ENCODE measurements at places on chromosomes 4 and X.

- DNase-seq: no peak
Measured at GRCh38 chrX:72123471-72124185, 8.1 kb downstream of the RTL5 start.

GRCh38 chrX:66872771-66873170 lies 233.9 kb upstream of the EDA2R start:
- DNase-seq: no peak

- no peak for DNase-seq
Measured at GRCh38 chr4:181911420-181911819, 331.8 kb upstream of the TENM3 start.

- DNase-seq: peak; percentile 56
Measured at GRCh38 chrX:84187533-84188319, at the start of gene RPS6KA6. Gene RPS6KA6, minus strand, starts transcription at chrX:84188199. Its CDS starts 300 bp downstream, at chrX:84187899.

GRCh38 chr4:163991298-163991865 lies 496.9 kb downstream of the TMA16 start:
- no peak for DNase-seq

DNA sequence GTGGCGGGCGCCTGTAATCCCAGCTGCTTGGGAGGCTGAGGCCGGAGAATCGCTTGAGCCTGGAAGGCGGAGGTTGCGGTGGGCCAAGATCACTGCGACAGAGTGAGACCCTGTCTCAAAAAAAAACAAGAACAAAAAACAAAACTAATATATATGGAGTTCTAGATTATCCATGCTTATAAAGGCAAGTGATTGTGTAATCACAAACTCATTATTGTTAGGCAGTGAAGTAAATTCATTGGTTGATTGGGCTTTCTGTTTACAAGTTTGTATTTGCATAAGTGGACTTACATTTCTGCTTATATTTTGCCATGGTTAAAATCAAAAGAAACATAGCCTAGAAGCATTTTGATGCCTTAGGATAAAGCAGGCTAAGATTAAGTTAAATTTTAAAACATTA lies 2.5 kb upstream of the UBE2D3 start:
- no peak for DNase-seq

GRCh38 chr4:122285285-122285684 lies 93.5 kb upstream of the ADAD1 start:
- no peak for DNase-seq

DNA sequence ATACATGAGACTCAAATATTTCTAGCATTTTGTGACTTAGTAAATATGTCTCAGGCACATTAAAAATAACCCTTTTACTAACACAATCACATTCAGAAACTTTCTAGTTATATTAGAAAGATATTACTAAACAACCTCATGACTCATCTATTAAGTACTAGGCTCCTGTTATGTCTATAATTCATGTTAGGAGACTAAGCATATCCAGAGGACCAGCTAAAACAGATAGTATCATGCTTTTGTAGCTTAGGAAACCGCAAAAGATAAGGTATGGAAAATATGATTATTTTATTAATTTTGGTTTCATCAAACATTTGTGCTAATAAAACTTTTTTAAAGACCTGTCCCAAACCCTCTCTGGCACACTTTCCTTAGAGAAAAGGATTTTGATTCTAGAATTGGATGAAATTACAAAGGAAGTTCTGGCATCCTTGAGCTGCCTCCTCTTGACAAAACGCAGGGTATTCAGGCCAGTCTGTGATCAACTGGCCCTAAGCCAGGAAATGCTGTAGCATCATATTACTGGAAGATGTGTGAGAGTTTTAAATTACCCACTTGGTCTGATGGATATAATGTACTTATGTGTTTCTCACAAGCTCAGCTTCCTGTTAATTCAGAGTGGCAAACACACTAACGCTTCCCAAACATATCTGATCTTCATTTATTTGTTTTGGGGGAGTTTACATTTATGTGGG lies 60.4 kb downstream of the NRK start:
- no peak for DNase-seq

GRCh38 chrX:100700809-100701208 lies 31.1 kb downstream of the SYTL4 start:
- no peak for DNase-seq

- no peak for DNase-seq
Measured at GRCh38 chrX:16934185-16934584, 12.3 kb upstream of the REPS2 start.

GRCh38 chr4:44479731-44480130 lies 31.1 kb upstream of the KCTD8 start:
- no peak for DNase-seq

DNA sequence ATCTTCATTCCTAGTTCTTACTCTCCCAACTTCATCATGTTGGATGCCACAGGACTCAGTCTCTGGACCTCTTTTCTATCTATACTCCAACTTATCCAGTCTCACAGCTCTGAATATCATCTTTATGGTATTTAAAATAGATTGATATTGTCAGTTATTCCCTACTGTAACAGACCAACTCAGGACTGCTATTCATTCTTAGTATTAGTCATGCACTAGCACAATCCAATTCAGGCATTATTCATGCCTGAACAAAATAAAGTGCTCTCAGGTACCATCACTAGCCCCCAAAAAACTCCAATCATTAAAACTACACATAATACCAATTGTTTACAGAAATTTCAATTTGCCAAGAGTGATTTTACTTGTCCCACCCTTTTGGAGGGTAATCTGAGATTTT lies 37.7 kb downstream of the FRYL start:
- no peak for DNase-seq

GRCh38 chr4:53489279-53489889 lies 101.9 kb downstream of the LNX1 start:
- no peak for DNase-seq

GRCh38 chr4:127414951-127415606 lies 217.7 kb upstream of the INTU start:
- no peak for DNase-seq

DNA sequence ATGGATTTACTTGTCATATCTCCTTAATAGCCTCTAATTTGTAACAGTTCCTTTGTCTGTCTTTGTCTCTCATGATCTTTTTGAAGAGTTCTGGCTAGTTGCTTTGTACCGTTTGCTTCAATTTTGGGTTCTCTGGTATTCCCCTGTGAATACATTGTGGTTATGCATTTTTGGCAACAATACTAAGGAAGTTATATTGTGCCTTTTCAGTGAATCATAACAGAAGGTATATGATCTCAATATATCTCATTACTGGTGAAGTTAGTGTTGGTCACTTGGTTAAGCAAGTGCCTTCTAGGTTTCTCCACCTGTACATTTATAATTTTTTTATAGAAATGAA lies 48.6 kb downstream of the DCLK2 start:
- no peak for DNase-seq

Measured in sciatic nerve (tissue), 2 donors.